ENCODE measurements at places on chromosomes 5 and 9. TPM values are rescaled to one million over a fixed set of nuclear protein-coding genes. Genes with fewer than 3 reads are reported as not detected.
A peak's percentile ranks its signal among the peaks of the same experiment; 100 is the strongest.

- no peaks in the 10 kb centered on the region for H3K27me3 ChIP-seq
- peaks cover 66% of the 10 kb centered on the region for H3K4me1 ChIP-seq
- peak overlapping the region; percentile 91 for H3K4me3 ChIP-seq
These were observed 1.6 kb downstream of the B4GALT1 start for GRCh38 chr9:33165263-33166151.

DNA sequence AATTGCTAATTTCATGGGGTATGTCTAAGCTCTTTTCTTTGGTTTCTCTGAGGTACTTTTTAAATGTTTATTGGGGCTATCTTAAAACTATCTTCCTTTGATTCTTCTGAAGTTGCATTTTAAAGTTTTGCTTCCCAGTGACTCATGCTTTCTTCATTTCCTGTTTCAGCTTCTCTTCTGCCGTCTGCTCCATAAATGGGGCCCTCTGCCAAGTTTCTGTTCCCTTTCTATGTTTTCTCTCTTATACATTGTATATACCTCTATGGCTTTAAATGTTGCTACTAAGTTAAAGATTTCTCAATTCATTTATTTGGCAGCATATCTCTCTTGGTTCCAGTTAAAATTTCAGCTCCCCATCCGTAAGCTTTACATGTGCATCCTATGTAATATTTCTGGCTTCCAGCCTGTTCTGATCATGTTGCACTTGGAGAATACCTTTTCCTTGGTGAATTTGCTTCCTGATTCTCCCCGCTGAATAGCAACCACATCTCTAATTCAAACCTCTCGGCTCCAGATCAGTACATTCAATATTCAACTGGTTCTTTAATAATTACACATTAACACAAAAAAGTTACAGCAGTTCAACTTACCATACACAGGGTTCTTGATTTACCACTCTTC, 125.3 kb downstream of the ST8SIA4 start:
- H3K27ac ChIP-seq: peak overlapping the region; percentile 74
- peak; percentile 56 for DNase-seq
- no peaks in the 10 kb centered on the region for H3K27me3 ChIP-seq

DNA sequence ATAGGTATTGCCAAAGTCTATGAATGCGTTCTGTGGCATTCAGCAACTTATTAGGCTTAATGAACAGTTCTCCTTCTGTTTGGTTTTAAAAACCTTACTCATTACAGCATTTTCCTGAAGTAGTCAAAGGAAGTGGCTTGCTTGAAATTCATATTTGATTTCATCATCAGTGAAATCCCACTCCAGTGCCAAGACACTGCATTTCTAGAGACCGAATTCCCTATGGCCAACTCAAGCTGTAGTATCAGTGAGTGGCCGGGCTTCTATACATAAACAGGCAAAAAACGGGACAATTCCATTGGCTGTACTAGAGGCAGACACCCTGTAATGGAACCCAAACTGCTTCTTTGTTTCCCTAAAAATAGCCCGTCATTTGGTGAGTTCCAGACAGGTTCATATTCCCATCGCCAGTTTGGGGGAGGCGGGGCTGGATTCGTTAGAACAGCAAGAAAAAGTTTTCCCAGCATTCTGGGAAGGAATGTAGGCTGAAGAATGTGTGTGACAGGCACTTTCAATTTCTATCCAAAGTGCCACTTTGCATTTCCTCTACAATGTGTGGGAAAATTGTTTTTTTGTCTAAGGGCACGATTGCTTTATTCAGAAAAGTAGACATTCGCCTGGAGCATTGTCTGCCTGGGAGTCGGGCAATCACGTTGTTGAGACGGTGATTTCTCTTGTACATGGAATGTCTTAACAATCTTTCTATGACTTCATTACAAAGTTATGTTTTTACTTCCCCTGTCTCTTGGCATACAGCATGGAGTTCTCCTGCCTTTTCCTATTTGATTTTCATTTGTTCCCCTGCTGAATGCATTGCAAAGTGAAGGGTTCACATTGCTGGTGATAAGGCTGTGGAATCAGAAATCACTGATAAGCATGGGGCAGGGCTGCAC, 141.8 kb upstream of the MAST4 start:
- H3K27me3 ChIP-seq: peaks cover 10% of the 10 kb centered on the region
- no peak overlapping the region for H3K4me3 ChIP-seq
- DNase-seq: no peak
- no peaks in the 10 kb centered on the region for H3K4me1 ChIP-seq
- H3K36me3 ChIP-seq: no peaks in the 10 kb centered on the region
- no peak overlapping the region for H3K27ac ChIP-seq

GRCh38 chr5:169631360-169631759, 5.7 kb upstream of the DOCK2 start:
- no peaks in the 10 kb centered on the region for H3K27me3 ChIP-seq
- H3K4me1 ChIP-seq: peaks cover 4% of the 10 kb centered on the region
- DNase-seq: no peak
- no peak overlapping the region for H3K4me3 ChIP-seq
- no peaks in the 10 kb centered on the region for H3K36me3 ChIP-seq

GRCh38 chr9:114370251-114370967, 17.4 kb downstream of the AKNA start:
- H3K27ac ChIP-seq: peak overlapping the region; percentile 95
- DNase-seq: no peak
- H3K27me3 ChIP-seq: no peaks in the 10 kb centered on the region
- no peak overlapping the region for H3K4me3 ChIP-seq
- peaks cover 69% of the 10 kb centered on the region for H3K36me3 ChIP-seq
- H3K4me1 ChIP-seq: peaks cover 86% of the 10 kb centered on the region

- H3K27ac ChIP-seq: no peak overlapping the region
- H3K4me1 ChIP-seq: no peaks in the 10 kb centered on the region
- H3K36me3 ChIP-seq: no peaks in the 10 kb centered on the region
- no peaks in the 10 kb centered on the region for H3K27me3 ChIP-seq
- H3K4me3 ChIP-seq: no peak overlapping the region
These were observed 647.0 kb downstream of the EFNA5 start for GRCh38 chr5:107023732-107024131.

GRCh38 chr9:16626577-16627130, 243.8 kb downstream of the BNC2 start:
- H3K36me3 ChIP-seq: no peaks in the 10 kb centered on the region
- H3K4me3 ChIP-seq: no peak overlapping the region
- H3K27ac ChIP-seq: no peak overlapping the region
- H3K27me3 ChIP-seq: no peaks in the 10 kb centered on the region
- DNase-seq: no peak

Gene FASTKD3
- 7.7 TPM for total RNA-seq

Gene PCDHGA2
- not detected for total RNA-seq

Data from activated naive CD4-positive, alpha-beta T cell treated with anti-CD3 and anti-CD28 coated beads for 36 hours (primary cell).